ENCODE measurements at places on chromosomes 3 and 15. TPM values are rescaled to one million over a fixed set of nuclear protein-coding genes. Genes with fewer than 3 reads are reported as not detected.

AGBL1 gene
- total RNA-seq, result 0.10 TPM

SYNM gene
- total RNA-seq, result 2.6 TPM

LRTM1 gene
- total RNA-seq, result not detected

CLRN1 gene
- total RNA-seq, result not detected

THRB gene
- not detected for total RNA-seq

PCOLCE2 gene
- 0.57 TPM for total RNA-seq

ADAMTSL3 gene
- total RNA-seq, result not detected

SLC9A9 gene
- total RNA-seq, result 1.3 TPM

DNA sequence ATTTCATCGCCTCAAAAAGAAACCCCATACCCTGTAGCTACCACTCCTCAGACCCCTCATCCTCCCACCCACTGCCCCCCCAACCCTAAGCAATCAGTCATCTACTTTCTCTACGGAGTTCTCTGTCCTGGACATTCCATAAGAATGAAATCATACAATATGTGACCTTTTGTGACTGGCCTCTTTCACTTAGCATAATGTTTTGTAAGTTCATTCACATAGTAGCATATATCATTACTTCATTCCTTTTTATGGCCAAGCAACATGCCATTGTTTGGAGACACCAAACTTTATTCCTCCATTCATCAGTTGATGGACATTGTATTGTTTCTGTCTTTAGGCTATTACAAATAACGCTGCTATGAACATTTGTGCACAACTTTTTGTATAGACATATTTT lies 64.2 kb downstream of the TNIK start:
- DNase-seq, result no peak
- peaks cover 24% of the 10 kb centered on the region for H3K4me1 ChIP-seq
- peaks cover 17% of the 10 kb centered on the region for H3K36me3 ChIP-seq
- no peak overlapping the region for H3K4me3 ChIP-seq
- no peak overlapping the region for H3K27ac ChIP-seq
- H3K27me3 ChIP-seq, result no peaks in the 10 kb centered on the region

- H3K36me3 ChIP-seq, result peaks cover 5% of the 10 kb centered on the region
- no peak overlapping the region for H3K4me3 ChIP-seq
- peaks cover 82% of the 10 kb centered on the region for H3K4me1 ChIP-seq
- H3K27me3 ChIP-seq, result no peaks in the 10 kb centered on the region
- no peak for DNase-seq
Measured at GRCh38 chr3:41209646-41210045, 10.3 kb downstream of the CTNNB1 start.

- peaks cover 5% of the 10 kb centered on the region for H3K36me3 ChIP-seq
- no peaks in the 10 kb centered on the region for H3K27me3 ChIP-seq
- no peak overlapping the region for H3K27ac ChIP-seq
- H3K4me3 ChIP-seq, result no peak overlapping the region
- peaks cover 39% of the 10 kb centered on the region for H3K4me1 ChIP-seq
Measured at GRCh38 chr3:184338511-184338945, 1.1 kb downstream of the FAM131A start.

- peaks cover 23% of the 10 kb centered on the region for H3K36me3 ChIP-seq
- peak overlapping the region; percentile 63 for H3K27ac ChIP-seq
- H3K4me3 ChIP-seq, result no peak overlapping the region
- DNase-seq, result no peak
- no peaks in the 10 kb centered on the region for H3K27me3 ChIP-seq
Measured at GRCh38 chr3:36864180-36865053, 80.4 kb downstream of the TRANK1 start.

- no peaks in the 10 kb centered on the region for H3K36me3 ChIP-seq
- DNase-seq, result no peak
- no peaks in the 10 kb centered on the region for H3K27me3 ChIP-seq
- H3K4me1 ChIP-seq, result no peaks in the 10 kb centered on the region
- no peak overlapping the region for H3K4me3 ChIP-seq
Measured at GRCh38 chr3:117483839-117484238, 774.3 kb downstream of the TUSC7 start.

- peaks cover 5% of the 10 kb centered on the region for H3K4me1 ChIP-seq
- no peak overlapping the region for H3K4me3 ChIP-seq
- no peak overlapping the region for H3K27ac ChIP-seq
Measured at GRCh38 chr3:38829404-38829803, 13.4 kb upstream of the SCN10A start.

GRCh38 chr3:127008236-127008635 lies 25.3 kb downstream of the PLXNA1 start:
- H3K4me3 ChIP-seq, result no peak overlapping the region
- H3K27me3 ChIP-seq, result no peaks in the 10 kb centered on the region
- H3K4me1 ChIP-seq, result no peaks in the 10 kb centered on the region
- no peak for DNase-seq

DNA sequence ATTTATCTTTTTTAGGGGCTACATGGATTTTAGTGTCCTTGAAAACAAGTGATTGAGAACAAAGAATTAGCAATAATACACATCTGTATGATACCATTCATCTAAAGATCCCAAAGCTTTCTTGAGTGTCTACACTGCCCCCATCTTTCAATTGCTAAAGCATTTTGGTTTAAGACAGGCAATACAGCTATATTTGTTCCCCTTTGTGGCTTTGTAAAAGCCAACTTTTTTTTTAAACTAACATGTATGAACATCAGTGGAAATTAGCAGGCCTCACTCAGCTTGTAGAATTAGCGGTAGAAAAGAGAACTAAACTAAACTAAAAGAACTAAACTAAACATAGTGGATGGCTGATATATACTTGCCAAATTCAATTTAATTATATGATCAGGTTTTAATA lies 449.6 kb downstream of the MECOM start:
- no peaks in the 10 kb centered on the region for H3K27me3 ChIP-seq
- H3K36me3 ChIP-seq, result no peaks in the 10 kb centered on the region
- DNase-seq, result no peak
- no peaks in the 10 kb centered on the region for H3K4me1 ChIP-seq
- H3K27ac ChIP-seq, result no peak overlapping the region

GRCh38 chr15:101110681-101111569 lies 140.9 kb downstream of the CHSY1 start:
- H3K4me3 ChIP-seq, result no peak overlapping the region
- H3K36me3 ChIP-seq, result no peaks in the 10 kb centered on the region
- no peak for DNase-seq

- H3K4me1 ChIP-seq, result no peaks in the 10 kb centered on the region
- H3K27ac ChIP-seq, result no peak overlapping the region
- DNase-seq, result no peak
- no peaks in the 10 kb centered on the region for H3K27me3 ChIP-seq
- H3K4me3 ChIP-seq, result no peak overlapping the region
Measured at GRCh38 chr3:4139462-4140140, 163.6 kb upstream of the SETMAR start.

GRCh38 chr3:178404961-178405360 lies 131.3 kb upstream of the KCNMB2 start:
- DNase-seq, result no peak
- no peak overlapping the region for H3K4me3 ChIP-seq
- no peaks in the 10 kb centered on the region for H3K4me1 ChIP-seq
- peaks cover 15% of the 10 kb centered on the region for H3K27me3 ChIP-seq
- no peaks in the 10 kb centered on the region for H3K36me3 ChIP-seq

DNA sequence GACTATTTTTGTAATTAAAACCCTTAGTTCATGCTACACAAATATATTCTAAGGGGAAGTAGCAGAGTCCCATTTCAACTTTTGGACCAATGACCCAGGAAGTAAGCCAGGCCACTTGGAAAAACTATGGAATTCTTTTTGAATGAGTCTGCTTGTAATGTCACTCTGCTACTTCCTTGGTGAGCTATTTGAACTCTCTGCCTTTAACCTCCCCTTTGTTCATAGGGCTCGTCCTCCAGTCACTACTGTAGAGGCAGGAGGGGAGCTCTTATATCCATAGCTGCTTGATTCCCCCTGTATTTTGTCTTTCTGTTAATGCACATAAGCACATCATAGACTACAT lies 119.6 kb downstream of the UACA start:
- DNase-seq, result no peak
- no peaks in the 10 kb centered on the region for H3K4me1 ChIP-seq
- no peak overlapping the region for H3K27ac ChIP-seq
- no peaks in the 10 kb centered on the region for H3K36me3 ChIP-seq

GRCh38 chr3:51139616-51140015 lies 245.5 kb upstream of the MANF start:
- no peak for DNase-seq
- peaks cover 9% of the 10 kb centered on the region for H3K4me1 ChIP-seq
- H3K36me3 ChIP-seq, result no peaks in the 10 kb centered on the region
- no peaks in the 10 kb centered on the region for H3K27me3 ChIP-seq
- no peak overlapping the region for H3K4me3 ChIP-seq
- no peak overlapping the region for H3K27ac ChIP-seq

- H3K27me3 ChIP-seq, result peaks cover 2% of the 10 kb centered on the region
- DNase-seq, result no peak
- no peaks in the 10 kb centered on the region for H3K36me3 ChIP-seq
Measured at GRCh38 chr3:16122155-16122554, 52.3 kb upstream of the GALNT15 start.

DNA sequence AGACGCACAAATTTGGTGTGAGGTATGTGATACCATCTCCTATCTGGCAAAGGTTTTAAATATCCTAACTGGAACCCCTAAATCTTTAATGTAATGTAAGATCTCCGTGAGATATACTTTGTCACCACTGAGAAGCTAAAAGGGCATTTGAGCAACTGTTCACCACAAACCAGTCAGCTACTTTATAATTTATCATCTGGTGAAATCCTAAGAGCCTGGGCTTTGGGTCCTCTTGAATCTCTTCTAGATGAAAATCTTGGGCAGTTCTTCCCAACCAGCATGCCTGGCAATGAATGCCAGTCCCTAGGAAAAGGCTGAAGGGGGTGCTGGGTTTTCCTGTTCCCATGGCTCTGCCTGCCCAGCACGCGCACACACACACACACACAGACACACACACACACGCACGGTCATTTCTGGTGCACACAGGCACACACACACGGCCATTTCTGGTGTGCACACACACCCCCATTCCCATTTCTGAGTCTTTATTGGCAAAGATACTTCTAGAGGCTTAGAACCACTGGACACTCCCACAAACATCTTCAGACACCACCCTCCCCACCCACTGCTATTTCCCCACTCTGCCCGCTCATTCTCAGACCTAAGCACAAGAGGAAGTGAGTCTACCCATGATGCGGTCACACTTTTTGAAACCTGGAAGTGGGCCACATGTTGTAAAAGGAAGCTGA lies 72.6 kb downstream of the MYO1E start:
- H3K4me1 ChIP-seq, result peaks cover 39% of the 10 kb centered on the region
- H3K27me3 ChIP-seq, result peaks cover 5% of the 10 kb centered on the region
- peak overlapping the region; percentile 28 for H3K27ac ChIP-seq
- DNase-seq, result peak; percentile 85
- H3K36me3 ChIP-seq, result no peaks in the 10 kb centered on the region

DNA sequence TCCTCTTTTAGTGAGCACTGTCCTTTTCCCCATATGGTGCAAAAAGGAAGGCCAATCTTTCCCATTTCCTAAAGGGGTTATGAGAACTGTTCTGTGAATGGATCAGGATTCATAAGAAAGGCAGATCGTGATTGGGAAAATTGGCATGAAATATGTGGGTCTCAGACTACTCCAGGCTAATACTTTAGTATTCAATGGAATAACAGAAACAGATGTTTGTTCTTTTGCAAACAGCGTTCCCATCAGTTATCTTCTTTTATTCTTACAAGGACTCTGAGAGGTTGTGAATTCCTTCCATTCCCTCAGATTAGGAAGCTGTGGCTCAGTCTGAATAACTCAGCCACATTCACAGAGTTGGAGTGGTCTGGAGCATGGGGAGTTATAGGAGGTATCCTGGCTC lies 51.3 kb upstream of the MTMR10 start:
- no peaks in the 10 kb centered on the region for H3K36me3 ChIP-seq
- peaks cover 3% of the 10 kb centered on the region for H3K27me3 ChIP-seq

- H3K4me3 ChIP-seq, result no peak overlapping the region
- no peak for DNase-seq
- no peak overlapping the region for H3K27ac ChIP-seq
- H3K4me1 ChIP-seq, result peaks cover 5% of the 10 kb centered on the region
- no peaks in the 10 kb centered on the region for H3K36me3 ChIP-seq
- H3K27me3 ChIP-seq, result no peaks in the 10 kb centered on the region
Measured at GRCh38 chr15:40338921-40339620, 1.7 kb downstream of the CCDC9B start.

GRCh38 chr3:53350652-53351051 lies 3.3 kb upstream of the DCP1A start:
- no peak overlapping the region for H3K4me3 ChIP-seq
- peak; percentile 12 for DNase-seq
- no peak overlapping the region for H3K27ac ChIP-seq
- peaks cover 14% of the 10 kb centered on the region for H3K4me1 ChIP-seq
- H3K36me3 ChIP-seq, result peaks cover 1% of the 10 kb centered on the region

DNA sequence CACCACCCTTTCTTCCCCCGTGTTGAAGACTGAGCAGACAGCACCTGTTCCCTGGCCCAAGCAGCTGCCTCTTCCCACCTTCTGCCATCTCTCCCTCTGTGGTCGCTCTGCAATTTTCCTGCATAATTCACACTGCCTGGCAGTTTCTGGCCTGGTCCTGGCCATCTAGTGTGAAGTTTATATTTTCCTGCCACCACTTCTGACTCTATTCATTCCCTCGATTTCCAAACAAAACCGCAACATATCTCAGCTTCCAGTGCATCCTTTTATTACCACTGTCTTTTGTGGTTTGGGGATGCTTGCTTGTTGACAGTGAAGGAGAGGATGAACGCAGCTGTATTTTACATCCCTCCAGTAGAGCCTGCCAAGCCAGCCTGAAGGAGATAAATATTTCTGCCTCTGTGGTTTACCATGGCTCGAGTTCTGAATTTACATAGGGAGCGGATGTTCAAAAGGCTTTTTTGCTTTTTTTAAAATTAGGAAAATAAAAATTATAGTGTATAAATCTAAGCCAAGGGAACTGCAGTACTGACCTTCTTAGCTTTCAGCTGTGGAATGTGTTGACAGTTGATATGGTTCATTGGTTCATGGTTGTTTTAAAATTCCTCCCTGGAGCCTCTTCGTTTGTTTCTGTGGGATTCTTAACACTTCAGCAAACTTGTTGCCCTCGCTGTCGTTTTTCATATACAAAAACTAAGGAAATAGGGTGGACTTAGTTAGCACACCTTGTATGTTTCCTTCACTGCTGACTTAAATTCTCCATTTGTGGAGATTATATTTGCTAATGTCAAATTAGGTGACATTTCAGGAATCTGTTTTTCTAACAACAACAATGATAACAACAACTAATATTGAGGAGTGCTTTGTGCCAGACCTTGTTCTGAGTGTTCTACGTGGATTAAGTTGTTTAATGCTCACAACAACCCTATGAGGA lies 250.5 kb downstream of the ADAMTSL3 start:
- H3K4me3 ChIP-seq, result no peak overlapping the region
- peaks cover 3% of the 10 kb centered on the region for H3K27me3 ChIP-seq
- DNase-seq, result no peak
- no peak overlapping the region for H3K27ac ChIP-seq
- H3K4me1 ChIP-seq, result no peaks in the 10 kb centered on the region
- H3K36me3 ChIP-seq, result no peaks in the 10 kb centered on the region

GRCh38 chr15:56492791-56493555 lies 28.0 kb upstream of the MNS1 start:
- no peaks in the 10 kb centered on the region for H3K4me1 ChIP-seq
- no peak overlapping the region for H3K27ac ChIP-seq
- no peak for DNase-seq
- H3K27me3 ChIP-seq, result peaks cover 4% of the 10 kb centered on the region

- H3K4me3 ChIP-seq, result no peak overlapping the region
- no peak overlapping the region for H3K27ac ChIP-seq
- DNase-seq, result no peak
- H3K27me3 ChIP-seq, result peaks cover 2% of the 10 kb centered on the region
- no peaks in the 10 kb centered on the region for H3K4me1 ChIP-seq
- H3K36me3 ChIP-seq, result no peaks in the 10 kb centered on the region
Measured at GRCh38 chr3:126557761-126558160, 971 bp downstream of the C3orf22 start.

Data from activated CD4-positive, alpha-beta memory T cell treated with anti-CD3 and anti-CD28 coated beads for 36 hours (primary cell).